ENCODE measurements at places on chromosomes 16 and 17.

- peak; percentile 96 for DNase-seq
Measured at GRCh38 chr16:77807-78443, at the start of gene MPG. MPG (plus strand) TSS chr16:78225; CDS start chr16:78310, 85 bp downstream.

- DNase-seq: peak; percentile 67
Measured at GRCh38 chr16:85081038-85081437, 31.2 kb downstream of the CIBAR2 start.

- DNase-seq: no peak
Measured at GRCh38 chr17:45775148-45775547, 9.0 kb upstream of the CRHR1 start.

DNA sequence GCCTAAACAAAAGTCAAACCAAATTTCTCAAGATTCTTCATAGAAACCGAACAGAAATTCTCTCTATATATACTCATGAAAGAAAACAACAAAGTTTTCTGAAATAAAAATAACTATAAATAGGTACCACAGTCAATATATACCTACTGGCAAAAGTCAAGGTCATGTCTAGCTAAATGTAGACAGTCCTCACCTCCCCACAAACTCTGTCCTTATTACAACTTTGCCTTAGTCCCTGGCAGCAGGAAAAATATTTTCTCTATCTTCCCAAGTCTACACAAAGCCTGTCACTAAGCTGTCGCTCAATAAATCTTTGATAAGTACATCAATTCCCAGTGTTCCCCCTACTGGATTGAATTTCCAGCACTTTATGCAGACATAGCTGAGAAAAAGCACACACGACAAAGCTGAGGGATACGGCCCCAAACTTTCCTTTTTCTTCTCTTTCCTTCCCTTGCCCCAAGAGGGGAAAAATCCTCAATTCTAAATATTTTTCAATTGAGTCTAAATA lies 2.7 kb downstream of the CFAP20 start:
- DNase-seq: no peak

DNA sequence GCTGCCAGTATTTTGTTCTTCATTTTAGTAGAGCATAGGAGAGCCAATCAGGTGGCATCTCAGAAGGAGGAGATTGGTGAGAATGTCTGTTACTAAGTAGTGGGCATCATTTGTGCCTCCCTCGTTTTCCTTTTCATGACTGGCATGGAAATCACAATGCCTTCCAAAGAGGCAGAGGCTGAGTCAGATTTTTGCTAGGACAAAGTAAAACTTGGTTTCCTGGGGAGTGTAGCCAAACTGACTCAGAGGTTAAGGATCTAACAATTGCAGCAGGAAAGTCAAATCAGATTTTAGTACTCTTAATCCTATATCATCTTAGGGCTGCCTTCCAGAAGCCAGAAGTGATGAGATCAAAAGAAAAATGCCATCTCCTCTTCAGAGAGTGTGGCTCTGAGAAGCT lies 138.7 kb downstream of the ANKFN1 start:
- DNase-seq: no peak

GRCh38 chr16:4249530-4250308 lies 7.8 kb upstream of the SRL start:
- no peak for DNase-seq

DNA sequence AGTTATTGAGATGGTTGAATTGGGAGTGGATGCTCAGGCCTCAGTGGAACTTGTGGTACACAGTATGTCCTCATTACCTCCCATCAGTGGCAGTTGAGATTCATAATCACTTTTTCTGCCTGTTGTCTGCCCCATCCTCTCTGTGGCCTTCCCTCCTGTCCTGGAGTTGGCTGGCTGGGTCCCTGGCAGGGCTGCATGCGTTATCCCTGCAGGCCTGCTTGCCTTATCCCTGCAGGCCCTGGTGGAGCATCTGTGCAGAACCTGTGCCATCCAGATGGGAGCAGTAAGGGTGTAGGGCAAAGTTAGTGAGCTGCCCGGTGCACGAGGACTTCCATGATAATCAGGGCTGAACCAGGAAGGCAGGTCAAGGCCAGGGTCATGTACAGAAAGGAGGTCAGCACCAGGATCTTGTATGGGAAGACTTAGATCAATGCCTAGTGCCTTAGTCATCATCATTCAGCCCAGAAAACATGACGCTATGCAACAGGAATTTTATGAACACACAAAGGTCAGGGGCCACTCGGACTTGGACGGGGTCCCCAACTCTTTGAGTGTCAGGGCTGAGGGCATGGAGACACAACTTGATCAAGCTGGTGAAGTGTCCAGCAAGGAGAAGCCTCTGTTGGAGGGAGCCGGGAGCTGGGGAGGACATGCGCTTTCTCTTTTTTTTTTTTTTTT lies 47.2 kb downstream of the ABCC1 start:
- no peak for DNase-seq

GRCh38 chr16:84302111-84302954 lies 7.7 kb downstream of the WFDC1 start:
- no peak for DNase-seq

GRCh38 chr16:28537964-28538732 lies 626 bp downstream of the NUPR1 start:
- no peak for DNase-seq

- DNase-seq: no peak
Measured at GRCh38 chr16:89593841-89594240, 18.3 kb downstream of the CPNE7 start.

DNA sequence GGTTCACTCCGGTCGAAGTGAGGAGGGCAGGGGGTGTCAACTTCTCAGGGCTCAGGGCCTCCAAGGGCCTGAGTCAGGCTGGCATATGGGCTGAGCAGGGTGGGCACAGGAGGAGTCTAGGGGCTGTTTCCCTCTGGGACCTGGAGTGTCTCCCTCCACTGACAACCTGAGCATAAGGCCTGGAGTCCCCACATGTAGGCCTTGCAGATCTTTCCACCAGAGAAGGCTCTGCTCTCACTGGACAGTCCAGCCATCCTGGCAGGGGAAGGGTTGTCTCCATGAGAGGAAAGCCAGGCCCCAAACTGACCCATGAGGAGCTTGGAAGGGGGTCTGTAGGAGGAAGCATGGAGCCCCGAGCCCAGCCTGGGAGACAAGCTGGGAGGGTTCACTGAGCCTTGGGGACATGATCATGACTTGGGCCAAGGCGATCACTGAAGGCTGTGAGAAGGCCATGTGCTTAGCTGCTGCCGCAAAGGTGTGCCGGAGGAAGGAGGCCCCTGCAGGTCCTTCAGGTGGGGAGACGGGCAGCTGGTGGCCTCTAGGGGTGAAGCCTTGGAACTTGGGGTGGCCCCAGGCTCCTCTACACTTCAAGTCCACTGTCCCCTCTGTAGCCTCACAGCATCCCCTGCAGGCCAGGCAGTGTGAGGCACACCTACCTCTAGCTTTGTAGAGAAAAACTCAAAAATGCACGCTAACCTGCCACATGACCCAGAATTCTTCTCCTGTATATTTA lies 9.9 kb downstream of the CMTM2 start:
- no peak for DNase-seq

DNA sequence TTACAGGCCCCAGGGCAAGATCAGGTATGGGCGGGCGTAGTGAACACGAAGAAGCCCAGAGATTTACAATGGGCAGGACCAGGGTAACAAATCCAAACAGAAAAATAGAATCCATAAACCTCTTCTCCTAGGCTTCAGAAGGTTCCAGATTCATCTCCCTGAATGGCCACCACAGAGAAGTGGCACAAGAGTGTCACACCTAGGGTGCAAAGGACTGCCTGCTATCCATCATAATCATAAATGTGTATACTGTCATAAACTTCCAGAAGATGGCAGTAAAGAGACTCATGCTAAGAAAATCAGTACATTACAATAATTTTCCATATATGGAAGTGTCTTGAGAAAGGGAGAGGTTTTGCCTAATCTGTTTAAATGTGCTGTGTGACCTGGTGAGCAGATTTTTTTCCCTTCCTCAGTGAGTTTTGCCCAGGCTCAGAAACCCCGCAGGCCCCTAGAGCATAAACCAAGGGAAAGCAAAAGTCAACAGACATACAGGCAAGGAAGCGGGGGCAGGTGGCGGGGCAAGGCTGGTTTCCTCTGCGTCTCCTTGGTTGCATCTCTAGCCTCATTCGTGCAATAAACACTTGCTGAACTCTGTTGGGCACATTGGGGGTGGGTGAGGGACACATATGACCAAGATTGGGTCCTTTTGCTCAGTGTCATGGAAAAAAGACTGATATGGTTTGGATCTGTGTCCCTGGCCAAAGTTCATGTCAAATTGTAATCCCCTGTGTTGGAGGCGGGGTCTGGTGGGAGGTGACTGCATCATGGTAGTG lies 92.0 kb upstream of the CDH5 start:
- no peak for DNase-seq

- no peak for DNase-seq
Measured at GRCh38 chr17:28572259-28573039, 1.1 kb upstream of the PIGS start.

DNA sequence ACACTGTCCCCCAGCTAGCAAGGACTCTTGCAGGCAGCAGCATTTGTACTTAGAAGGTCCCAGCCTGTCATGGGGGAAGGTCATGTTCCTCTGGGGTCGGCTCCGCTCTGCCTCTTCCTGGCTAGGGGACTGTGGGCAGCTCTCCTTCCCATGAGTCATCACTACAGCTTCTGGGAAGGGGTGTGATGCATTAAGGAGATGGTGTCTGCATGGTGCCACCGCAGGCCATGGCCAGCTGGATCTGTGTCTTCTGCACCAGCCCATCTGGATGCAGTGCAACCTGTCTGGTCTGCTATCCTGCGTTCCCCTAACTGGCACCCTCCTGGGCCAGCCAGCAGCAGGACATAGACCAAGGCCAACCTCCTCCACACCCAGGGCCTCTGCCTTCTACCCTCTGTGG lies 6.3 kb downstream of the STARD3 start:
- no peak for DNase-seq
